Omental fat pad (tissue), 4 donors: ENCODE measurements at places on chromosomes 7 and 10.

DNA sequence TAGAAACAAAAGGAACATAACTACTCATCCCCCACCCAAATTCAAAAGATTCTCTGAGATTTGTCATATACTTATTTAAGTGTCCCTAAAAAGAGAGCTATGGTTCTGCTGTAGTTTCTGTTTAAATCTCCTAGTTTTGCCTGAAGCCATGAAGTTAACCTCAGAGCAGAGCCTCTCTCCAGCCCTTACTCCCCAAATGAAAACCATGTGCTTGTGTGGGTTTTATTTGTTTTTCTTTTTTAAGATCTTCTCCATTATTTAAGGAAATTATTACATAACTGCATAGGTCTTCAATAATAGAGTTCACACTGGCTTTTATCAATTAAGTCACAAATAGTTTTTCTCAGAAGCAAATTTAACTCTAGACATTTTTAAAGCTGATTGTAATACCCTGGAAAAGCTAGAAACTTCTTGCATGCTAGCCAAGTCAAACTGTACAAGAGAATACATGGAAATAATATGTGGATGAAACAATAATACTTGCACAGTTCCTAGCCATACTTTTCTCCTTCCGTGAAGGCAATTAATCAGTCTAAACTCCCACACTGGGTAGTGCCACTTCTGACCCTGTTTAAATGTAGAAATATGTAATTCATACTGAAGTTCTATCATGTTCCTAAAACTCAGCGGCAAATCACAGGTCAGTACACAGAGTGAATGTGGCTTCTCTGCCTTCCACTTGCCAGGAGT is 579.7 kb downstream of the SUGCT start:
- no peak for DNase-seq

DNA sequence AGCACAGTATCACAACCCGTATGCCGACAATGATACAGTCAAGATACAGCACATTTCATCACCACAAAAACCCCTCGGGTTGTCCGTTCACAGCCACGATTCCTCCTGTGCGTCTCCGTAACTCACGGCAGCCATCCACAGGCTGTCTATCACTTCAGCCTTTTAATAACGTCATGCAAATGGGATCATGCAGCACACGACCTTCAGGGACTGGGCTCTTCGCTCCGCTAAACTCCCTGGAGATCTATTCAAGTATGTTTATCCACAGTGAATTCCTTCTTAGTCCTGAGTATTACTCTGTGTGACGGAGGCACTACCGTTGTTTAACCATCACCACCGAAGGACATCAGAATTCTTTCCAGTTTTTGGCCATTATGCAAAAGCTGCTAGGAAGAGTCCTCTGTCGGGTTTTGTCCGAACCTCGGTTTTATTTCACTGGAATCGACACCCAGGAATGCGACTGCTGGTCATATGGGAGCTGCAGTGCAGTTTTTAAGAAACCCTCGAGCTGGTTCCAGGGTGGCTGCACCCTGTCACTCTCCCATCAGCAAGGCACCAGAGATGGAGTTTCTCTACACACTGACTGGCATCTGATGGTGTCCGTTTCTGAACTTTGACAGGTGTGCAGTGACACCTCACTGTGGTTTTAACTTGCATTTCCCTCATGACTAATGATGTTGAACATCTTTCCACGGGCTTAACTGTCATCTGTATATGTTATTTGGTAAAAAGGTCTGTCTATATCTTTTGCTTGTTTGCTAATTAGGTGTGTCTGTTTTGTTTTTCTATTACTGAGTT is 193.6 kb downstream of the MAD1L1 start:
- no peak for DNase-seq

DNA sequence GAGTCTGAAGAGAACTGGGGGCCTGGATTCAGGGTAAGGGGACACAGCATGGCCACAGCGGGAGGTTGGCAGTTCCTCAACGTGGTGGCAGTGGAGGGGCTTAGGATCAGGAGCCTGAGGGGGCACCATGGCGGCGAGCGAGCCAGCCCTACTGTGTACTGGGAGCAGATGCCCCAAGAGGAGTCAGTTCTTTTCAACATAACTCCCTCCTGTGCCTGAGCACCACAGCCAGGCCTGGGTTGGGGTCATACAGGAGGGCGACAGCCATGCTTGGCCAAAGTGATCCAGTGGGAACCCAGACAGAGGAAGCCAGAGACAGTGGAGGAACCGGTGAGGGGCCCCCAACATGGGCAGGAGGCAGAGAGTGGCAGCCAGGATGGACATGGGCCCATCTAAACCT is 65.8 kb downstream of the MICALL2 start:
- DNase-seq, result no peak

- DNase-seq, result no peak
These were observed 15.6 kb downstream of the BCCIP start for GRCh38 chr10:125838802-125839575.

DNA sequence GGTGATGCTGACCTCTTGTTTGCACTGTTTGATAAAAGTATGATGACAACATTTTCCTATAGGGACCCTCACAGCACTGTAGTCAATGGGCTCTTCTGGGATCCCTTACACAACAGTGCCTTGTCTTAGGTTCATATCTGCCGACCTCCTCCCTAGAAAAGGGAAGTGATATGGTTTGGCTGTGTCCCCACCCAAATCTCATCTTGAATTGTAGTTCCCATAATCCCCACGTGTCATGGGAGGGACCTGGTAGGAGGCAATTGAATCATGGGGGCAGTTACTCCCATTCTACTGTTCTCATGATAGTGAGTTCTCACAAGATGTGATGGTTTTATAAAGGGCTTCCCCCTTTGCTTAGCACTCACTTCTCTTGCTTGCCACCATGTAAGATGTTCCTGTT is 23.1 kb downstream of the ZC3HAV1 start:
- no peak for DNase-seq

DNA sequence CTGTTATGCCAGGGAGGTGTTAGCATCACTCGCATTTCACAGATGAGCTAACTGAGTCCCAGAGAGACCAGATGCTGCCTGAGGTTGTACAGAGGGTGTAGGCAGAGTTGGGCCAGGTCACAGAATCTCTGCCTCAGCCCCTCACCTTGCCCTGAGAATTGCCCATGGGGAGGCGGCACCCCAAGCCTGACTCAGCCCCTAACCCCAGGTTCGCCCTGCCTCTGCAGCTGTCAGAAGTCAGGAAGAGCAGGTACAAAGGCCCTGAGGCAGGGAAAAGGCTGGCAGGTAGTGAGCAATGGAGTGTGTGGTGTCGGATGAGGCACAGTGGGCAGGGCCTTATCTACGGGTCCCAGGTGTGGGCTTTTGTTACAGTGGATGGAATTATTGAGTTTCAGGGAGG is 79.4 kb downstream of the MYL10 start:
- no peak for DNase-seq

GRCh38 chr7:22979251-22979650 is 34.7 kb downstream of the HYCC1 start:
- DNase-seq, result no peak

DNA sequence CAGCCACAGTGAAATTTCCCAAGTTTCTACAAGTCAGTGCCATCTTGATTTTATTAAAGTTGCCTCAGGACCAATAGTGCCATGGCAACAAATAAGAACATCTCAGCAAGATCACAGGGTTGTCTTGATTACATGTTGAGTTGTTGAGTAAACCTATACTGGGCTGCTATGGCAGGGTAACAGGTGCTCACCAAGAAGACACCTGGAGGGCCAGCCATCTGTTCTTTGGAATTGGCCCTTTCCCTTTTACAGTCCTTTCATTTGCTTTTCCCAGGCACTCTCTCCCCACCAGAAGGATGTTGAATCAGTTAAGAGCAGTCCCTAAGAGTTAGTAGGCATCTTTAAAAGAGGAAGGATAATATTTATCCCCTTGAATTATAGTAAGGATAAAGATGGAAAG is 582.0 kb downstream of the TNS3 start:
- DNase-seq, result no peak

- no peak for DNase-seq
These were observed 22.4 kb downstream of the GNG11 start for GRCh38 chr7:93943816-93944540.

GRCh38 chr7:18145160-18145559 is 117.5 kb upstream of the PRPS1L1 start:
- no peak for DNase-seq

- DNase-seq, result no peak
These were observed 179.5 kb upstream of the IMMP2L start for GRCh38 chr7:111741811-111742240.

DNA sequence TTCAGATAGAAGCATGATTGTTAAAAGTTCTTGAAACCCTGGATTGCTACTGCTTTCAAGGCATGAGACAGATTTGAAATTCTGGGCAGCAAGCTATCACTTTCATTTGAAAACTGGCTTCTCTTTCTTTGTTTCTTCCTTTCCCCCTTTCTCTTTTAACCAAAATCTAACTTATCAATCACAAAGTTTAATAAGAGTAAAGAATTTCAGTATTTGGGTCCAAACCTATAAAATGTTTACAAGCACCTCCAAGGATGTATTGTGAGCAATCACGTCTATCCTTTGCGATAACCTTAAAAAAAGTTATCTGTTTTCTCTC is 21.6 kb upstream of the RPA3 start:
- no peak for DNase-seq

DNA sequence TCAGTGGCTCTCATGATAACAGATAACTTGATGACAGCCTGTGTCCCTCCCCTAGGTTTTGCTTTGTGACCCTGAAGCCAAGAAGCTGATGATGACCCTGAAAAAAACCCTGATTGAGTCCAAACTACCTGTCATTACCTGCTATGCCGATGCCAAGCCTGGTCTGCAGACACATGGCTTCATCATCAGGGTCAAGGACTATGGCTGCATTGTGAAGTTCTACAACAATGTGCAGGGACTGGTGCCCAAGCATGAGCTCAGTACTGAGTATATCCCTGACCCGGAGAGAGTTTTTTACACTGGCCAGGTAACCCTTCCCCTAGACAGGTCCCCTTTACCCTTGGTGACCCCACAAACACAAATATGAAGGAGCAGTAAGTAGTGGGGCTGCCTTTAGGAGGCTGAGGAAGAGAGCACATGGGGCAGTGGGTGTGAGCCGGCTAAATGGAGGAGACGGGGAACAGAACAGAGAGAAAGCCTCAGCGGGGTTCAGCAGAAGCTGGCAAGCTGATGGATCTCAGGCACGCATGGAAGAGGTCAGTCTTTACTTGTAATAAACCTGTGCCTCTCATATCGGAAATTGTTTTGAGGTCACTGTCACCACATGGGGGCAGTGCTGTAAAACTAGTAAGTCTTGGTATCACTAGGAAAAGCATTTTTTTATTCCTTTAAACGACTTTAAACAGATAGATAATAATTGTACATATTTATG is 20.2 kb downstream of the PDCD11 start:
- peak; percentile 78 for DNase-seq

- peak; percentile 64 for DNase-seq
These were observed 26.9 kb upstream of the TRIM56 start for GRCh38 chr7:101058355-101058754.

- no peak for DNase-seq
These were observed 207.2 kb upstream of the SVIL start for GRCh38 chr10:29841724-29842649.
